Calu3 (cell line): ENCODE measurements at places on chromosomes 3 and 15. TPM values are rescaled to one million over a fixed set of nuclear protein-coding genes. Genes with fewer than 3 reads are reported as not detected.

Gene ITIH3
- not detected in 2 replicates for total RNA-seq

Gene GOLGA6D
- total RNA-seq, result 0.27 TPM in 1 of 2 replicates, not detected in the other

Gene GPR160
- 48.6 and 53.8 TPM in 2 replicates for total RNA-seq

Gene PLSCR4
- total RNA-seq, result 6.3 and 10.2 TPM in 2 replicates
